Esophagus muscularis mucosa (tissue), 4 donors: ENCODE measurements at places on chromosomes 1 and 21. TPM values are rescaled to one million over a fixed set of nuclear protein-coding genes. Genes with fewer than 3 reads are reported as not detected.

DNA sequence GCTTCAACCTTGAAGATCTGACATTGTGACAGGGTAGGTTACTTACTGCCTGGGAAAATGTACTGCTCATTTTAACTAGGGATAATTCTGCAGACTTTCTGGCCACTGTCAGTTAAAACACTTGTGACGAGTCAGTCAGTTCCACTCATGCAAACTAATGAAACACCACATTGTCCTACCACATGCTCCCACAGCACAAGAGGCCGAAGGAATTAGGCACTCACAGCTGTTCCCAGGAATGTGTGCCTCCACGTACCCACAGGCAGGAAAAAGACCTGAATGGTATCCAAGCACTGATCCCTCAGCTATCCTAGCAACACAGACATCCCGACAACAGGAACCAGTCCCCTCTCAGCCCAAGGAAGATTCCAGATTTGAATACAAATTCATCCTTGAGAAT lies 12.3 kb downstream of the BCAR3 start:
- H3K27me3 ChIP-seq: no peaks in the 10 kb centered on the region
- DNase-seq: no peak
- H3K27ac ChIP-seq: no peak overlapping the region
- H3K4me3 ChIP-seq: no peak overlapping the region
- H3K36me3 ChIP-seq: no peaks in the 10 kb centered on the region
- H3K4me1 ChIP-seq: peaks cover 90% of the 10 kb centered on the region

LINGO4 gene
- total RNA-seq: not detected

DNA sequence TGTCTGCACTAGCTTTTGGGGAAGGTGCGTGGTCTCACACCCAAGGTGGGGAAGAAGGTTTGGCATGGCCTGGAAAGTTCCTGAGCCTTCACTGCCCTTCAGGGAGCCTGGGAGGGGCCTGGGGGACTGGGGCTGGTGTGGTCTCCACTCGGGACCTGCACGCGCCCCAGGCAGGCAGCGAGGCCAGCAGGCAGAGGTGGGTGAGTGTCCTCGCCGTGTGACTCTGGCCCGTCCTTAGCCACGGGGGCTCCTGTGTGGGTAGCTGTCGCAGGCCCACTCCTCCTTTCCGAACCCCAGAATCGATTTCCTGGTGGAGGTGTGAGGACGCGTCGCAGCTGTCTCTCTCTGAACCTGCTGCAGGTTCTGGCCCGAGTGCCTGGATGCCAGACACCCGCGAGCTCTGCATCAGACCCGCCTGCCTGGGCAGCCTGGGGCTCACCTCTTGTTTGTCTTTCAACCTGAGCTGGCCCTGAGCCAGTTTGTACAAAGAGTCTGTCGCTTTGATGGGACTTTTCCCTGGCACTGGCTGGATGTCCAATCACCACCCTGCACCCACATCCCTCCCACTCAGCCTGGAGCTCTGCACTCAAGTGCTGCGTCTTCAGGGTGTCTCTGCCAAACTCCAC lies 36.0 kb upstream of the SLC19A1 start:
- no peak overlapping the region for H3K4me3 ChIP-seq
- H3K4me1 ChIP-seq: no peaks in the 10 kb centered on the region
- no peak overlapping the region for H3K27ac ChIP-seq
- no peak for DNase-seq
- no peaks in the 10 kb centered on the region for H3K27me3 ChIP-seq
- H3K36me3 ChIP-seq: no peaks in the 10 kb centered on the region

- no peak for DNase-seq
- H3K4me3 ChIP-seq: no peak overlapping the region
- H3K27ac ChIP-seq: no peak overlapping the region
- no peaks in the 10 kb centered on the region for H3K27me3 ChIP-seq
Measured at GRCh38 chr1:20767271-20767670, 19.8 kb downstream of the HP1BP3 start.

CA6 gene
- total RNA-seq: not detected

- H3K4me3 ChIP-seq: no peak overlapping the region
- H3K27me3 ChIP-seq: no peaks in the 10 kb centered on the region
- DNase-seq: no peak
- H3K36me3 ChIP-seq: peaks cover 11% of the 10 kb centered on the region
- H3K4me1 ChIP-seq: peaks cover 51% of the 10 kb centered on the region
- H3K27ac ChIP-seq: no peak overlapping the region
Measured at GRCh38 chr1:158026651-158027050, 33.2 kb downstream of the KIRREL1 start.

FCGR3A gene
- 11.8 TPM for total RNA-seq

- peaks cover 34% of the 10 kb centered on the region for H3K36me3 ChIP-seq
- H3K4me3 ChIP-seq: no peak overlapping the region
- DNase-seq: no peak
- no peaks in the 10 kb centered on the region for H3K27me3 ChIP-seq
- H3K27ac ChIP-seq: no peak overlapping the region
Measured at GRCh38 chr1:11062965-11063401, 3.2 kb upstream of the SRM start.

BSND gene
- total RNA-seq: not detected

DNA sequence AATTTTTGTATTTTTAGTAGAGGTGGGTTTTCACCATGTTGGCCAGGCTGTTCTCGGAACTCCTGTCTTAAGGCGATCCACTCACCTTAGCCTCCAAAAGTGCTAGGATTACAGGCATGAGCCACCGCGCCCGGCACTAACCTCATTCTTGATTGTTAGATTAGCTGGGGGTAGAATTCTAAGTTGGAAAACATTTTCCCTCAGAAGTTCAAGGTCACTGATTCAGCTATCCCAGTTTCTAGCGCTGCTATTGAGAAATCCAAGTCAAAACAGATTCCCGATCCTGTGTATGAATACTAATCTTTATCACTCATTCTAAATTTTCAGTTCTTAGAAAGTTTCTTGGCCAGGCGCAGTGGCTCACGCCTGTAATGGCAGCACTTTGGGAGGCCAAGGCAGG lies 24.4 kb upstream of the EFNA1 start:
- no peaks in the 10 kb centered on the region for H3K36me3 ChIP-seq
- DNase-seq: no peak
- H3K4me1 ChIP-seq: peaks cover 13% of the 10 kb centered on the region
- no peak overlapping the region for H3K4me3 ChIP-seq
- H3K27ac ChIP-seq: no peak overlapping the region
- no peaks in the 10 kb centered on the region for H3K27me3 ChIP-seq
